ENCODE measurements at places on chromosomes 6 and 20.

DNA sequence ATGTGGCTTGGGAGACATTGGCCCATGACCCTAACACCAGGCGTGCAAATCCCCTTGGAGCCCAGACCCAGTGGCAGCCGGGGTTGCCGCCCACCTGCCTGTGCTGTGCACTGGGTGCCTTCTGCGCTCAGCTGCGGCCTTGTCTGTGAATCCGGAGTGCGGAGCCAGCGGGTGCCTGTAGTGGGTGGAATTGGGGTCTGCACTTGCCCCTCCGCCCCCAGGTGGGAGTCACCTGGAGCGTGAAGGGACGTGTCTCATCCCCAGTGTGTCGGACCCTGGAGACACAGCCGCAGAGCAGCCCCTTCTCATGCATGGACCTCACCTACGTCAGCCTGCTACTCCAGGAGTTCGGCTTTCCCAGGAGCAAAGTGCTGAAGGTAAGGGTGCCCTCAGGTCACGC lies 22.9 kb upstream of the PYGB start:
- no peak for DNase-seq

DNA sequence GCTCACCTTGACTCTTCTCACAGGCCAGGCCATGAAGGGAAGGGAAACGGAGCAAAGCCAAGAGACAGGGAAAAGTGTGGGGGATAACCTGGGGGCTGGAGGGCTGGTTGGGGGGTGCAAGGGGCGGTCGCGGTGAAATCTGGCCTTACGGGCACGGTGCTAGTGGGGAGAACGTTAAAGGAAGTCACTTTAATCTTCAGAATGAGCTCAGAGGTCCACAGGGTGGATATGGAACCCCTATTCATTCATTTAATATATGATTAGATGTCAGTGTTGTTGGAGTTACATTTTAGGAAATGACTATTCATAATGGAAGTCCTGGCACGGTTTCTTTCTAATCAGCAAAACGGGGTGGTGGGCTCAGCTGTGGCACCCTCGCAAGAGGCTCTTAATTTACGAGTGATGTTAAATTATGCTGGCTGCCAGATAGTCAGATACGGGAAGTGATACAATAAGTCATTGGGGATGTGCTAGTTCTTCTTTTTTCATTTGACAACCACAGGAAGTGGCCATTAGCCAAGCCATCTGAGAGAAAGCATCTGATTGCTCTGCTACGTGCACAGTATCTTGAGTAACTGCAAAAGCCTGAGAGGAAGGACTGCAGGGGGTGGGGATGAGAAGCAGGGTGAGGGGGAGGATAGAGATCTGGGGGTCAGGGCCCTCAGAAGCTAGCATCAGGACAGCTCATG lies 253.0 kb downstream of the QKI start:
- no peak for DNase-seq

DNA sequence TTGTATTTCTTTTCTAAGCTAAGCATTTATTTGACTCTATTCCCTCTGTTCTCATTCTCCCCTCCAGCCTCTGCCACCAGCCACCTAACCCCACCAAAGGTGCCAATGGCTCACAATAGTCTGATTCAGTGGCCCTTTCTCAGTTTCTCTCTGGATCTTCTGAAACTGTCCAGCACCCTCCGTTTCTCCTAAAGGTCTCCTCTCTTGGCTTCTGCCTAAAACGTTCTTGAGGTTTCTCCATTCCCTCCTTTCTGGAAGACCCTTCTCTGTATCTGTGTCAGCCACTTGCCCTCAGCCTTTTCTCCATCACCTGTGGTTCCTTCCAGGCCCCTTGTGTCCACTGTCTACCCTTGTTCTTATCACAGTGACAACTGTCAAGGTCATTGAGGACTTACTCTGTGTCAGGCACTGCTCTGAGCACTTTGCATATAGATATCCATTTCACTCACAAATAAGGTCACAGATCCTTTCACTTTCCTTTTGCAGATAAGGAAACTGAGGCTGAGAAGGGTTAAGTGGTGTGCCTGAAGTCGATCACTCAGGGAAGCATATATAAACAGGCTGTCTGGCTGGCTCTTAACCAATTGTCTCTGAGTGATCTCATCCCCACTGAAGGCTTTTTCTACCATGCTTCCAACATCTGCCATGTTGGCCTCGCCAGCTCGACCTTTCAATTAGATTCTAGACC lies 48.1 kb downstream of the FOXA2 start:
- no peak for DNase-seq

DNA sequence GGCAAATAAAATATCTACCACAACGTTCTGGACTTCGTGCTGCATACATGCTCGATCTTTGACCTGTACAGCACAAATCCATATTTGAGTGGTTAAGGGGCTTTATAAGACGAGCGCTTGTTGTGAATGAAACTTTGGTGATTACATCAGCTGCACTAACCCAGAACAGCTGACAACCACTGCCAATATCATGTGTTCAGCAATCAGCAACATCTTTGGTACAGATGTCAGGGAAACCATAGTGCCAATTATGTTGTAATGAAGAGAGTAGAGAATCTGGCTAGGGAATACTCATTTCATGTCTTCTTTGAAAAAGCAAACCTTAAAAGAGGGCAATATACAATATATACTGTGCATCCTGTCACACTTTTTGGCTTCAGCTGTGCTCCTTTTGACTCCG lies 188.6 kb upstream of the NT5E start:
- DNase-seq = no peak

DNA sequence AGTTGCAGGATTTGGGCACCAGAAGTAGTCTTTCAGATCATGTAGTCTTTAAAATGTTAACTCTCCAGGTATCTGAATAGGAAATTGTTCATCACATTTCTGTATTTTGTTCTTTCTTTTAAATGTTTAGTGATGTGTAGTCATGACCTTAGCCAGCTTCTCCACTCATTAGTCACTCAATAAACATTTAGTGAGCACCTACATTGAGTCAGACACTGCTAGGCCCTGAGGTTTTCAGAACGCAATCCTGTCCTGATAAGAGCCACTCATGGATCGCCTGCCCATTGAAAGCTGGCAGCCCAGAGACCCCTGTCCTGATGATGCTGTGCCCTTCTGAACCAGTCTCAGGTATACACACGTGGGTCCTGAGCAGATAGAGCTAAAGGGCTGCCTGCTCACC lies 163.4 kb upstream of the HEY2 start:
- DNase-seq = no peak

- no peak for DNase-seq
Observed at GRCh38 chr20:63553933-63554290, at the start of gene FNDC11. Gene FNDC11 (plus strand): TSS chr20:63554159. CDS start chr20:63555664, 1,505 bp downstream.

GRCh38 chr6:140915551-140915950 lies 1217.2 kb upstream of the GJE1 start:
- DNase-seq = no peak

DNA sequence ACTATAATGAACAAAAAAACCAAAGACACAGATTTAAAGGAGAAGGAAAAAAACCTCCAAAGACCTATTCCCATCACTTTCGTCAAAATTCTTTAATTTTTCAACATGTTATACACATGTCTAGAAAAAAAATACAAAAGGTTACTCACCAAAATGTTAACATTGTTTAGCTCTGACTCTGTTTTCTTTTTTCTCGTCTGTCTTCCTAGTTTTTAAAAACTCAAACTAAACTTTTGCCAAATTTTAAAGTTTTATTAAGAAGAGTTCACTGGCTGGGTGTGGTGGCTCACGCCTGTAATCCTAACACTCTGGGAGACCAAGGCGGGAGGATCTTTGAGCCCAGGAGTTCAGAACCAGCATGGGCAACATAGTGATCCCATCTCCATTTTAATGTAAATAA lies 10.8 kb downstream of the MCUR1 start:
- DNase-seq = no peak

DNA sequence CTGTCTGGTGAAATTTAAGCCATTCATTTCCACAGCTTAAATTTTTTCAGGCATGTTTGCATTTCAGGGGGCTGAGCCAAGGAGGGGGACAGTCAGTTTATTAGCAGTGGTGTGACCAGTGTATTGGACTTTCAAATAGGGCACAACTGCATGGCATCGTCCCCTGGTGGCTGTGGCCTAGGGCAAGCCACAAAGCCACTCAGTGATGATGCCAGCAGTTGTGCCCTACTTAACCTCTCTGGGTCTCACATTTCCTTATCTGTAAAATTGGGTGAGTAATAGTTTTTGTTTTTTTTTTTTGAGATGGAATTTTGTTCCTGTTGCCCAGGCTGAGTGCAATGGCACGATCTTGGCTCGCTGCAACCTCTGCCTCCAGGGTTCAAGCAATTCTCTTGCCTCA lies 48.0 kb downstream of the CDC5L start:
- DNase-seq = no peak

DNA sequence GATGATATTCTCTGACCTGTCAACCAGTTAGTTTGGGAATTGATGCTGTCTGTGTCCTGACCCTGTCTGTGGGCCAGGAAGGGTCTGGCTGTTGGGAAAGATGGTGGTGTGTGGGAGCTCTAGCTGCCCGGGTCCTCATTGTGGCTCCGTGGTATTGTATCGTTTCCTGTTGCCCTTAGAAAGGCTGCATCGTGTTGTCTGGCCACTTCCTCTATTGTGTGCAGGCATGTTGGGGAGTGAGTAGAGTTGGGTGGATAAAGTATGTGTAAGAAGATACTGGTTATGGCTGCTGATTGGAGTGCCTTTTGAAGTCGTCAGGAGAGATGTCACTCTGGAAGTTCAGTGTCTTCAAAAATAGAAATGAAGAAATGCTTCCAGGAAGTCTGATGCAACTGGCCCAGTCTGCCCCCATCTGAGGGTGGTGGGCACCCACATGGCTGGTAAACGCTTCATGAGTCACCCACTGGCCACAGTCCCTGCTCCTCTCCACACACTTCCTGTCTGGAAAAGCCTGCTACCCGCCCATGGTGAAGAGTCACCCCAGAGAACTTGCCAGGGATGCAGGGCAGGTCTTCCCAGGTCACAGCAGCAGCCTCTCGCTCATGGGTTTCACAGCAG lies 27.9 kb downstream of the PPARD start:
- DNase-seq = peak; percentile 93

DNA sequence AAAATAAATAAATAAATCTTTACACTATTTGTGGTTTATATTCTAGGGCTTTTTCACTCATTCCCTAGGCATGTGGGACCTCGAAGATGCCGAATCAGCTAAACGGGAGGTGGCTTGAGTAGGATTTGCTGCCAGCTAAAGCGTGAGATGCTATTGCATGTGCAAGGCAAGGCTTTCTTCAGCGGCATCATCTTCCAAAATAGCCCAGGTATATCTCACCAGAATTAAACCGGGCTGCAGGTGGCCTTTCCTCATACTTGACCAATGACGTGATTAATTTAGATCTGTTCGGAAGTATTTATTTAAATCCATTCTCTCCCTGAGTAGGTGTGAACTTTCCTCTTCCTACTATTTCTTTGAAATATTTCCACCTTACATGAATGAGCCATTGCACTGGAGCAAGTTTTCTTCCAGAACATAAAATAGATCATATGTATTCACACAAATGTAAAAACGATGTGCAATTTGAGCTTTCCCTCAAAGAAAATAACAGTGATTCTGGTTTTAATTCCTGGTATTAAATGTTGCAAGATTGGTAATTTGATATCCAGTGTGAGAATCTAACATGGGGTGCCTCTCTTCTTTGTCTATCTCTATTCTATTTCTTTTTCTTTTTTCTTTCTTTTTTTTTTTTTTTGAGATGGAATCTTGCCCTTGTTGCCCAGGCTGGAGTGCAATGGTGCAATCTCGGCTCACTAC lies 24.3 kb upstream of the ZNF217 start:
- DNase-seq = no peak

GRCh38 chr6:33751771-33752645 lies 5.3 kb upstream of the IP6K3 start:
- DNase-seq = no peak

DNA sequence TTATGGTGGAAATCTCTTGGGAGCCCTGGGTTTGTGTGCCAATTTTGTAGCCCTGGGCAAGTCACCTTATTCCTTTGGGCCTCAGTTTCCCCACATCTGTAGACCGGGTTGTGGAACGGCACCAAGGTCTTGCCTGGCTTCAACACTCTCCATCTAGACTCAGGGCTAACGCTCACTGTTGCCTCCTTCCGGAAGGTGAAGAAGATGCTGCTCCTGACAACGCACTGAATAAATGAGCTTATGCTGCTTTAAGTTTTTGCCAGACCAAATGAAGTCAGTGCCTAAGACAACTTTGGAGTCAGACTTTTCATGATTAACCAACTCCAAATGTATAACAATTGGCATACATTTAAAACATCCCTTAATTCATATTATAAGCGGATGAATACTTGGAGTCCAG lies 53.1 kb downstream of the PSMG4 start:
- no peak for DNase-seq

DNA sequence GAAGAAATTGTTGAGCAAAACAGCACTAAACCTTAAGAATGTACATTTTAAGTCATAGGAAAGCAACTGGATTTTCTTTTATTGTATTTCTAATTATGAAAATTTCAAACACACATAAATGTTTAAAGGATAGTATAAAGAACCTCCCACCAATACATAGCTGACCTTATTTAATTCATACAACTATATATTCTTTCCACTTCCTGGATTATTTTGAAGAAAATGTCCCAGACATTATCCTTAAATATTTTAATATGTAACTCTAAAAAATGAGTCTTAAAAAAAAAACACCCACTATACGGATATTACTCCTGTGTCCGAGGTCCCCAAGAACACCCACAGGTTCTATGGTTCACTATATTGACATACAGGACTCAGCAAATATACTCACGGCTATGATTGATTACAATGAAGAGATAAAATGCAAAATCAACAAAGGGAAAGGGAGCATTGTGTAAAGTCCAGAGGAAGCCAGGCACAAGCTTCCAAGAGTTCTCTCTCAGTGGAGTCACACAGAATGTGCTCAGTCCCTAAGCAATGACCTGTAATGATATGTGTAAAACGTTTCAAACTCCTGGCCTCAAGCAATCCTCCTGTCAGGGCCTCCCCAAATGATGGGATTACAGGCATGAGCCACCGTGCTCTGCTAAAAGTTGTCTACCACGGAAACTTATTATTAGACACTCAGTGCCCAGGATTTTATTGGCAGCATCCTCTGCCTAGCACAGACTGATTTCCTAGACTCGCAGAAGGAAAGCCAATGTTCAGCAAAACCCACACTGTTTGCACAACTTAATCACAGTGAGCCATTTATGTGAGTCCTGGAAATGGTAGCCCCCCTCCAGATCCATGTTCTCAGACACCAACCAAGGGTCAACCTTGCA lies 23.2 kb downstream of the GLYATL3 start:
- DNase-seq = no peak

DNA sequence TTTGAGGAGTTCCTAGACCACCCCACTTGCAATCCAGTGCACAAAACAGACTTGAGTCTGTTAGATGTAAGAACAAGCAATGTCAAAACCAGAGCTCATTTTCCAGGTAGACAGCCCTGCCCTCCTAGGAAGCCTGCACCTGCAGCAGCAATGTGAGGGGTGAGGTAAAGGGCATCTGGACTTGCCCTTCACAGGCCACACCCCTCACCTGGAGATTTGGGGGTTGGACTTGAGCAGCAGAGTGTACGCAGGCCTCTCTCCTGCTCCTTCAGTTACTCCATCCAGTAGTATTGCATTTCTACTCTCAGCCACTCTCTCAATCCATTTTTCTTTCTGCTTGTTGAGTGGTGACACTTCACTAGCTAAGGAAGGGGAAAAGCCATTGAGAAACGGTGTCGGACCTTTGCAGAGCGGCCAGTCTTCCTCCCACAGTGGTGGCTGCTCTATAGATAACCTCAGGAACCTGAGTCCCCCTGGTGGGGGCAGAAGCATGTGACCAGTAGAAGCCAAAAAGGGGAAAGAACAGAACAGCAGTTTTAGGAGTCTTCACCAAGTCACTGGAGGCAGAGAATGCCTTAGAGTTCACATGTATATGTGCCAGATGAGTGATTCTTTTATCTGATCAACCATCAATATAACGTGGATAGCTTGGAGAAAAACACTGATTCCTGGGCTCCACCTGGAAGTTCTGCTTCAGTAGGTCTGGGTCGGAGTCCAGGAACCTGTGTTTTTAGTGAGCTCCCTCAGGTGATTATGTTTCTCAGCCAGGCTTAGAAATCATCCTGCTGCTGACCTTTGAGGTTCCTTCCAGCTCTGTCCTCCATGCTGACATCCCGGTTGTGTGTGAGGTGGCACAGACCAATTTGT lies 28.0 kb downstream of the ARFGEF2 start:
- no peak for DNase-seq
